ENCODE measurements at places on chromosomes 7 and 10.

DNA sequence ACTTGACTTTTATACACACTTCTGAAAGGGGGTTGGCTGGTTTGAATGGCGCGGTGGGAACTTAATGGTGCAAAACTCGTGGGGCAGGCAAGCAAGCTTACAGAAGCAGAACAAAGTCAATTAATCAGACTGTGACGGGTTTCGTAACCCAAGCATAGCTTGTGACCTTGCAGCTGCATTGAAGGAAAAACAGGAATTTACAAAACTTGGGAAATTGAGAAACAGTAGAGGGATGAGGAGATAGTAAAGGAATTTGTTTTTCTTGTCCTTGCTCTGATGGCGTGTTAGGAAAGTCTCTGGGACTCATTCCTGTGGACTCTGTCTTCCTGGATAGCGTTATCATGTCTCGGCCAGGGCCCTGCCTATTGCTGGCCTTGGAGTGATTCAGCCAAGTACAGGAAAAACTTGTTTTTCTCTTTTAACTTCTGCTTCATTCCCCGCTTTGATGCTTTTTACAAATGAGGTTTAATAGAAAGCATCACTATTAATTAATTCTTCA, 220.0 kb upstream of the KCND2 start:
- peak; percentile 54 for DNase-seq

DNA sequence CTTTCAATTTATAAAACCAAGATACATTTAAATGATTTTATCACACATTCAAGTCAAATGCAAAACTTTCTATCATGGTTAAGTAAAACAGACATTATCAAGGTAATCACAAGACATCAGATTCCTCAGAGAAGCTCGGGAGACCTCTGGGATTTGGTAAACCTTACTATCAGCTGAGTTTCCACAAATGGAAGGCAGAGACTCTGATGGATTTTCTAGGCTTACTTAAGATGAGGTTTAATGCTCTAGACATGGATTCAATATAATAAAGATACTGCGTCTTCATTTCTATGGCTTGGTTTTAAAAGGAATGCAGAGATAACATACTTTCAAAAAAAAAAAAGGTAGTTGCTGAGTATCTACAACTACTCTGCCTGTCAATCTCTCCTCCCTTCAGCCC, 171.7 kb downstream of the JAZF1 start:
- no peak for DNase-seq

DNA sequence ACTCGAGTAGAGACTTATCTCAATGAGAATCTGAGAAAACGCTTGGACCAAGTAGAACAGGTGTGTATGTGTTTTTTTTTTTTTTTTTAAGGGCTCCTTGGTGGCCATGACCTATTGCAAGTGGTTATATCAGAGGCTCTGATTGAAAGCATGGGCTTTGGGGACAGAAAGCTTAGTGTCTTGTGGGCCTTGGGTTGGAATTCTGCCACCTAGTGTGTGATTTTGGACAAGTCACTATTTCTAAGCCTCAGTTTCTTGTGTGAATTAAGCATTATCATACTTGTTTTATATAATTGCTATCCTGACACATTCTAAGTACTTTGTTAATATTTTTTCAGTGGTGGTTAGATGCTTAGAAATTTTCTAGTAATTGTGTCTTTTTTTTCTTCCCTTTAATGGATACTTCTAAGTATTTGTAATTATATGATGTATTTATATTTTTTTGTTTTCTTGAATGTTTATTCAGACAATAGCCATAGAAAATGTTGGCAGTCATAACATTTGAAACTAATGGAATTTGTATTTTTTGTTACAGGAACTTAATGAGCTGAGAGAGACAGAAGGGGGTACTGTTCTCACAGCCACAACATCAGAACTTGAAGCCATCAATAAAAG, 33.1 kb downstream of the SMC3 start:
- no peak for DNase-seq

DNA sequence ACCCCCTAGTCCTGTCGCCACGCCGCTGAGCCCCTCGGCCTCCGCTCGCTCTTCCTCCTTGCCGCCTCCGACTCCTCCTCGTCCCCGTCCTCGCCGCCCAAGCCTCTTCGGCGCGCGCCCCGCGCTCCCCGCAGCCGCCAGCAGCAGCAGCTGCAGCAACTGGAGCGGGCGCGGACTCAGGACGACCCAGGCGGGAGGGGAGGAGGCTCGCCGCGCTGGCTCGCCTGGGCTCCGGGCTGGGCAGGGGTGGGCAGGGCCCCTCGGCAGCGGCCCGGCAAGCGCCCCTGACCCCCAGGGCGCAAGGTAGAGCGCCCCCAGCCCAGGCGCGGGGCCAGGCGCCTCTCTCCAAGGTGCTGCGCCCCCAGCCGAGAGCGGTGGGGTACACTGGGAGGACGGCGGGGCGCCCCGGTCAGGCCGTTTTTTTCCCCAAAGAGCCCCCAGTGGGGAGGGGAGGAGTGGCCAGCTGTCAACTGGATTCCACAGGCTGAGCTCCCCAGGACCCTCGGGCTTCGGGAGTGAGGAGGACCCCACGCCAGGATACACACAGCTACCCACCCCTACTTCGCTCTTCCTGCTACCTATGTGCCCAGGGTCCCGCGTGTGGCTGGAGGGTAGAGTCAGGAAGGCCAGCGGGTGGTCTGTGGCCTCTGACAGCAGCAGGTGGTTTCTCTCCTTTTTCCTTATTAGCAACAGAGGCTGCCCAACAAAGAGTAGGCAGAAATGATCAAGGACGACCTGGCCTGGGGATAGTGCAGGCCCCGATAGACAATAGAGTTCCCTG, 903 bp upstream of the KCNMA1 start:
- DNase-seq: peak; percentile 63

GRCh38 chr7:155997431-155998327, 185.4 kb upstream of the SHH start:
- DNase-seq: no peak
